ENCODE measurements at places on chromosomes 16 and 17.

DNA sequence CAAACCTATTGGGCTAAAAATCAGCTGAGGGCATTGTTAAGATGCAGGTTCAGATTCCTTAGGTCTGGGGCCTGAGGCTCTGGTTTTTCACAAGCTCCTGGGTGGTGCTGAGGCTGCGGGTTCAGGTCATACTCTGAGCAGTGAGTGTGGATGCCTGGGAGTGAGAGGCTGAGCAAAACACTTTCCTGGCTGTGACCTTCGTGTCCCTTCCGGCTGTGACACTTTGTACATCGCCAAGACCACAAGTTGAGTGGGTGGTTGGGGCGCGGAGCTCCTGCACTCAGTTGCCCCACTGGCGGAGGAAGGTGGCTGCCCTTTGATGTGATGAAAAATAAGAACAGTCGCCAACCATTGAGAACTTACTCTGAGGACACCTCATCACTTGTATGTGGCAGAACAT is 24.8 kb downstream of the CCR7 start:
- no peak for DNase-seq

- DNase-seq = no peak
Observed at GRCh38 chr17:5283571-5284315, 1.7 kb downstream of the RABEP1 start.

- peak; percentile 57 for DNase-seq
Observed at GRCh38 chr17:63984651-63985386, 12.1 kb upstream of the SCN4A start.

GRCh38 chr17:56771563-56771962 is 62.2 kb downstream of the C17orf67 start:
- no peak for DNase-seq

Measured in GM12865 (cell line).